ENCODE measurements at places on chromosomes 3 and 15.

DNA sequence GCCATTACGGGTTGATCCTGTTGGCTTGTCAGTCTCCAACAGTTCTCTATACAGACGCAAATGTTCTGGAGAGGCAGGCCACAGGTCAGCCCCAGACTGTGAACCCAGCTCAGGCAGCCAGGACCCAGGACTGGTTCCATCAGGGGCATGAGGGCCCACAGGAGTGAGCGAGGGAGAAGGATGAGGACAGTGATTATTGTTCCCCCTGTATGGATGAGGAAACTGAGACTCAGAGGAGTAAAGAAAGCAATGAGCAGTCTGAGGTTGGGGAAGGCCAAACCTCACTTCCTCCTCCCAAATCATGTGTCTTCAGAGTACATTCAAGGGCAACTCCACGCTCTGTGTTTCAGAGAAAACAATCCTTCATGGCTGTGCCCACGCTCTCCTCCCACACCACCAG is 121.9 kb downstream of the RPLP1 start:
- DNase-seq: no peak

GRCh38 chr3:176861137-176861536 is 336.1 kb downstream of the TBL1XR1 start:
- no peak for DNase-seq

DNA sequence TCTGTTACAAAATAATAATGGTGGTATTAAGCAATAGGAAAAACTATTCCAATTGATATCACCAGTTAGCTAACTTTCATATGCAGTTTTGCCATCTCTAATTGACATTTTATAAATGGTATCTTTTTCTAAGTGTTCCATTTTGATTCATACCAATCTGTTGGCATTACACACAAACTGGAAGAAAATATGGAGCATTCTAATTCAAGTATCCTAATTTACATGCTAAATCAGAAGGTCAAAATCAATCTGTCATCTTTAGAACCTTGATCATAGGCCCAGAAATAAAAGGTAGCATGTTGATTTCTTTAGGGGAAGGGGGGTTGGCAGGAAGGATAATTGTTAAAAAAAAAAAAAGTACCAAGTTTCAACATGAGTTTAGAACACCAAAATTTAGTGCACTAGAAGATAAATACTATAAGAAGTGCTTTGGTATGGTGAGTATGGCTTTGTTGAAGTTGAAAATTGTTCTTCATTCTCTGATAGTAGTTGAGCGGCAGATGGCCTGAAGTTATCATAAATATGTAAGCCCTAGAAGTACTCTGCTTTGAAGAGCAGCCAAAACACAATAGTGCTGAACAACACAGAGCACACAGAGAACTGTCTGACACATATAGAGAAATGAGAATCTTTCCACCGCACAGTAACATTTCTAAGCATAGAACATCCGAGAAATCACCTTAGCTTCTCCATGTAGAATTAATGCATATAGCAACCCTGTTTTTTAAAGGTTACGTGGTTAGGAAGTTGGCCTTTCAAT is 130.1 kb downstream of the TAFA4 start:
- DNase-seq: no peak

- DNase-seq: no peak
Observed at GRCh38 chr15:85651548-85651947, 143.2 kb downstream of the KLHL25 start.

All from T-helper 9 cell (primary cell).